ENCODE measurements at places on chromosomes 2 and 18.

- DNase-seq = no peak
Observed at GRCh38 chr2:102138331-102138730, 4.2 kb upstream of the IL1R1 start.

- DNase-seq = no peak
Observed at GRCh38 chr2:161118722-161119121, 41.5 kb upstream of the TANK start.

- DNase-seq = no peak
Observed at GRCh38 chr18:75164479-75164878, 44.5 kb downstream of the PTGR3 start.

DNA sequence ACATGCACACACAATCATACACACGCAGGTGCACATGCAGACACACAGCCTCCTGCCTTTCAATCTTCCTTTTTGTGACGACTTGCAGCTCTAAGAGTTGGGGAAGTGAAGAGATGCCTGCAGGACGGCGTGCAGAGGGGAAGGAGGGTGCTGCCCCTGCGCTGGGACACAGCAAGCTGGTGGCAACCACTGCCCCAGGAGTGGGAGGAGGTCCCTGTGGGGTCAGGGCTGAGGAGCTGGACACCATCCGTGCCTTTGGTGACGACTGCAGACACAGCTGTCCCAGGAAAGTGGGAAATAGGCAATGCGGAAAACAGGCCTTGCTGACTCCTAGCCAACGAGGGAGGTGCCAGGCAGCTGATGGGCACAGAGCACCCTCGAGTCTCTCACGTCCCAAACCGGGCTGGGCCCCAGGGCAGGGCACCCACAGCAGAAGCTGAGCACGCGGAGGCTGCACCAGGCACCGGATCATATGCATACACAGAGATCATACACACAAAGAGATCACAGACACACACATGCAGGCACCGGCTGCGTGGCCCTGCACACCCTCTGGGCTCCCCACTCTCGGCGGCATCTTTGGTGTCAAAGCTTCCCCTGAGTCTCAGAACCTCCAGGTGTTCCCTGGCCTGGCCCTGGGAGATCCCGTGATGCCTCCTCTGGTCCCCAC, 146.1 kb downstream of the PXDN start:
- DNase-seq = no peak

DNA sequence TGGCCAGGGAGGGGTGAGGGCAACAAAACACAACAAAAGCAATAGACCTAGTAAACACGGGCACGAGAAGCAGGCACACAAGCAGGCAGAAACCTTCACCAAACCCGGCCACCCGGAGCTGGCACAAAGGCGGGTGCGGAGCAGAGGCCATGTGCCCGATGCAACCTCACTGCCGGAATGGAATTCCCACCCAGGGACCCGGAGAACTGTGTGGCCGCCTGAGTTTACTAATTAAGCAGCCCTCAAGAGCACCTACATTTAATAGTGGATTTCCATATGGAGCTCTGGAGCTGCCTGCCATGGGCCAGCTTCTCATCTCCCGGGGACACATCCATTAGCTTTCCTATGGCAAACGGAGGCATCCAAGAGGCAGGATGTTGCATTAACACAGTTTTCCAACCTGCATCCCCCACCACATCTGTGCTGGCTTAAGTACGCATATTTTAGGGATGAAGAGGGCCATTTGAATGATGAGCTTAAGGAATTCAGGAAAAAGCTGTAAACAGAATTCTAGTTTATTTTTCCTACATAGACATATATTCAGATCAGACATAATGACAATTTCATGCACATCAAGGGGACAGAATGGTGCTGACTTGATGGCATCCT, 104.5 kb upstream of the SMIM21 start:
- DNase-seq = no peak

- DNase-seq = no peak
Observed at GRCh38 chr2:6959751-6960150, 42.5 kb downstream of the RNF144A start.

- no peak for DNase-seq
Observed at GRCh38 chr2:26442707-26443106, 35.2 kb downstream of the OTOF start.

DNA sequence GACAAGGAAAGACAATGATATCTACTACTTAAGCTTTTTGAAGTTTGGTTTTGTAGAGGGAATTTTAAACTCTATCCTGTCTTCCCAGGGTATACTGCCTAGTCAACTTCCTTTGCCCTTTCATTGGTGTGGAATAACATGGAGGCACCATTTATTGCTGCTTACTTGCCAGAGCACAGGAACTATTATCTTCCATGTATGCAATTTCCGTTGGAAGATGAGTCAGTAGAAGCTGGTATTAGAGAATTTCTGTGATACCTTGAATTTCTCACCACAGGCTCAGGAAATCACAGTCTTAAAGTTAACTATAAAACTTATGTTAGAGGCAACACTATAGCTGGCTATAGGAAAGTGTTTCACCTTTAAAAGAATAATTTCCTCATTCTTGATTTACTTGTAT, 40.9 kb upstream of the RGPD4 start:
- no peak for DNase-seq

DNA sequence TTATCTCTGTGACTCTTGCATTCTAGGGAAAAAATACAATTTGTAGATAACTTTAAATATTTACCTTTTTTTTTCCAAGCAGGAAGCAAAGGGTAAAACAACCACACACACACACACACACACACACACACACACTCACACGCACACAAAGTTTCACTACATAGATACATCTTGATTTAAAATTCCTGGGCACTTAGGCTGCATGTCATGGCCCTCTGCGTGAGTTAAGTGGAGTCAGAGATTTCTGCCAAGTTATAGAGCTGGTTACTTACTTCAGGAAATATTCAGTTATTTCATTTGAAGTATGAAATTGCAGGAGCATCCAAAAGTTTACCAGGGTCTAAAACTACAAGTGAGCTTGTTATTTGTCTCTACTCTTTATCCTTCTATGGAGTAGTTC, 612.0 kb downstream of the IRS1 start:
- DNase-seq = no peak

- DNase-seq = no peak
Observed at GRCh38 chr2:238277695-238278094, 10.7 kb downstream of the PER2 start.

GRCh38 chr2:200494048-200494447, 15.8 kb downstream of the KCTD18 start:
- no peak for DNase-seq

DNA sequence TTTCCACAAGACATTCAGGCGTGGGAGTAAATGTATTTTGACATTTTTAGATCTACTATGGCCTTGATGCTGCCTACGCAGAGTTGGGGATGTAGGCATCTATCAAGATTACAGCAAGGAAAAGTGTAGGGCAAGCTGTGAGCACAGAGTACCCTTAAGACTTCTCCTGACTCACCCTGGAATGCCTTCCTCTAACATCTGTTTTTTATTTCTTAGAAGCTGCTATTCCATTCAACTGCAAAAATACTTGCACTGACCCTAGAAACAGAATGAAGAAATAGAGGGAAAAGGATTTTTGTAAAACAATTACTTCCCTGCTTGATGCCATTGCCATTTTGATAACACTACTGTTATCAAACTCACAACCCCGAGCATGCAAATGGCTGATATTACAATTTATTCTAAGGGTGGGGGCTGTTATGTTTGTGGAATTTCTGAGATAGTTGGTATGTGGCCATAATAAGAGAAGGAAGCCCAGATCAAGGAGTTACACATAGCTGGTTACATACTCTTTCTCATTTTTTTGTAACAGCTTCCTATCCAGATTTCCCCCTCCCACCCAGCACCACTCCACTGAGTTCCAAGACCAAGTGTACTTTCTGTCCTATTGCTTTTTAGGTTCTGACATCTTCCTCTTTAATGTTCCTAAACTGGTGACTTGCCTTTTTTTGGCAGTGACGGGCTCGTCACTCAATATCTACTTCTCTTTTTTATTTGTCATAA, 6.0 kb upstream of the ROCK1 start:
- no peak for DNase-seq

GRCh38 chr2:232502911-232503808, 15.5 kb upstream of the ECEL1 start:
- DNase-seq = no peak

All from activated T-helper 1 cell treated with anti-CD3 and anti-CD28 coated beads, Interleukin-2, amount 50 U/mL, for 16 hours (primary cell).